ENCODE measurements at places on chromosomes 2 and 18. TPM values are rescaled to one million over a fixed set of nuclear protein-coding genes. Genes with fewer than 3 reads are reported as not detected.

GRCh38 chr2:74887445-74887951 is 53.6 kb downstream of the HK2 start:
- DNase-seq: no peak

DNA sequence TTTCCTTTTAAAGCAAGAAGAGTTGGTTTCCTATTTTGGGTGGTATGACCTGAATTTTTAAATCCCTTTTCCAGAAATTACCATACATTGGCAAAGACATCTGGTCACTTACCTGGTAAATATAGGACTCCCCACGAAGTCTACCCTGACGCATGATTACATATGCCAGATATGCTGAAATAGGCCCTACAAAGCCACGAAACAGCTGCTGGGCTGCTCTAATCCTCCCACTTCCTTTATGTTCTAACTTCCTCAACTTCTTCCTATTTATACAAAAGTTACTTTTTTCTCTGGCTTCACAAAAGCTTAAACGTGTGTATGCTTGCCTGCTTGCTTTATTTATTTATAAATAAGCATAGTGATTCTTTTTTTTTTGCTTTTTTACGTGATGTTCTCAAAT is 186.0 kb upstream of the EPHA4 start:
- DNase-seq: no peak

DNA sequence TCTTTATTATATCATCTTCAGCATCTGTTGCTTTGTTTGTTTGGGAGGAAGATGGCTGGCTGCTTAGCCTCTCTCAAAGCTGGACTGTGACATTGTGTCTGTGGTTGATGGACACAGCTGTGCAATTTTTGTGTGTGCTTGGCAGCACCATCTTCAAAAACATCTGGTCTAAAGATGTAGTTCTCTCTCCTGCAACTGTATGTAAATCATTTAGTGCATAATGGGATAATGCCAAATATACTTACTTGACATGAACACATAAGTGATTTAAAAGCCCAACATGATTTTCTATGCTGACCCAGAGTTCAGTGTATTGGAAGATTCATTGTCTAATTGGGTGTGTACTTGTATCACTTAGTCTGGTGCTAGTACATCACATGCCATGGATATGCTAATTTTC is 112.2 kb downstream of the MAP4K4 start:
- no peak for DNase-seq

- DNase-seq: no peak
Measured at GRCh38 chr2:217058791-217059755, 199.2 kb upstream of the TNP1 start.

Gene FAM124B
- 7.9 TPM for total RNA-seq

Gene CMPK2
- total RNA-seq: 3.3 TPM

Gene LONRF2
- 24.9 TPM for total RNA-seq

Gene PAIP2B
- 6.9 TPM for total RNA-seq

- no peak for DNase-seq
Measured at GRCh38 chr2:188610050-188610444, 318.4 kb downstream of the GULP1 start.

- DNase-seq: no peak
Measured at GRCh38 chr2:189836644-189837043, 52.4 kb downstream of the PMS1 start.

Gene GAREM2
- total RNA-seq: 2.0 TPM

Gene RNU2-63P
- total RNA-seq: not detected

Gene MARCO
- 6.6 TPM for total RNA-seq

Gene KIAA2012
- total RNA-seq: not detected

Gene ST8SIA3
- total RNA-seq: not detected

- DNase-seq: no peak
Measured at GRCh38 chr2:147108548-147108947, 736.3 kb upstream of the ACVR2A start.

DNA sequence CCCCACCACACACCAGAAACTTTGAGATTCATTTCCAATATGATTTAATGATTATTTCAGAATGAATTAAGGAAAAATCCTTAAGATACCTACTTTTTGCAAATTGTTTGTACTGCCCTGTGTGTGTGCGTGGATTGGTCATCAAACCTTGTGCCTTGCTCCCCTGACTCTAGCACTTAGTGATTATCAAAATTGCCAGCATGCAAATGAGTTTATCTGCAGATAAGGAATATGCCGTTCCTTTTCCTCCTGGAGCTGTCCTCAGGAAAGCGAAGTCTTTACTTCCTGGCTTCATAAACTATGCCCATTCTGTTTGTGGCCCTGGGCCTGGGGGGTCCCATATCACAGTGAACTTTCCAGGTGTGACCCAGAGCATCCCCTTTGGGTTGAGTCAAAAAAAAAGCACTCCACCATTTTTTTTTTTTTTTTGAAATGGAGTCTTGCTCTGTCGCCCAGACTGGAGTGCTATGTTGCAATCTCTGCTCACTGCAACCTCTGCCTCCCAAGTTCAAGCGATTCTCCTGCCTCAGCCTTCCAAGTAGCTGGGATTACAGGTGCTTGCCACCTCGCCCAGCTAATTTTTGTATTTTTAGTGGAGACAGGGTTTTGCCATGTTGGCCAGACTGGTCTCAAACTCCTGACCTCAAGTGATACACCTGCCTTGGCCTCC is 11.4 kb downstream of the CHMP1B start:
- DNase-seq: no peak

Gene KIF5C
- 13.3 TPM for total RNA-seq

DNA sequence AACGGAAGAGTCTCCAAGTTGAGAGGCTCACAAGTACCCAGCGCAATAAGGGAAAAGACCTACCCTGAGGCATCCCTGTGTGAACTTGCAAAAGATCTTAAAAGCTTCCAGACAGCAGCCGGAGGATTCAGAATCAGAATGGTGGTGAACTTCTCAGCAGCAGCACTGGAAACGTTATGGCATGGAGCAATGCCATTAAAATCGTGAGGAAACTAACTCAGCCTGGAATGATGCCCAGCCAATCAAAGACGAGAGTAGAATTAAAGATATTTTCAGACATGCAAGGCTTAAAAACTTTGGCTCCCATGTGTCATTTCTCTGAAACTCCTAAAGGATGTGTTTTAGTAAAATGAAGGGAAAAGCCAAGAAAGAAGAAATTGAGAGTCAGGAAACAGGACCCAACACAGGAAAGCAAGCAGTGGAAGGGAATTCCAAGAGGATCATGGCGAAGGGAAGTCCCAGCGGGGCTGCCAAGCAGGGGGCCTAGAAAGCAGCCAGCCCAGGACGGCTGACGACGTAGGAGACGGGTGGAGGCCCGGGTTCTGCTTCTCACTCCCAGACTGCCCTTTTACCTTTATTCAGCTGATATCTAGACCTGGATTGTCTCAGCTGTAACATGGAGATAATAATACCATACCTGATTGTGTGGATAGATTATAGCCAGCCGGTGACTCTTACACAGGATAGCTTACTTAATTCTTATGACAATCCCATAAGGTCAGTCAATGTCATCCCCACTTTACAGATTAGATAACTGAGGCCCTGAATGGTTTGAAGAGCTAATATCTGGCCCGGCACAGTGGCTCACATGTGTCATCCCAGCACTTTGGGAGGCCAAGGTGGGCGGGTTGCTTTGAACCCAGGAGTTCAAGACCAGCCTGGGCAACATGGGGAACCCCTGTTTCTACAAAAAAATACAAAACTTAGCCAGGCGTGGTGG is 92.8 kb downstream of the ASAP2 start:
- DNase-seq: no peak

GRCh38 chr2:64120928-64121327 is 23.3 kb downstream of the PELI1 start:
- no peak for DNase-seq

DNA sequence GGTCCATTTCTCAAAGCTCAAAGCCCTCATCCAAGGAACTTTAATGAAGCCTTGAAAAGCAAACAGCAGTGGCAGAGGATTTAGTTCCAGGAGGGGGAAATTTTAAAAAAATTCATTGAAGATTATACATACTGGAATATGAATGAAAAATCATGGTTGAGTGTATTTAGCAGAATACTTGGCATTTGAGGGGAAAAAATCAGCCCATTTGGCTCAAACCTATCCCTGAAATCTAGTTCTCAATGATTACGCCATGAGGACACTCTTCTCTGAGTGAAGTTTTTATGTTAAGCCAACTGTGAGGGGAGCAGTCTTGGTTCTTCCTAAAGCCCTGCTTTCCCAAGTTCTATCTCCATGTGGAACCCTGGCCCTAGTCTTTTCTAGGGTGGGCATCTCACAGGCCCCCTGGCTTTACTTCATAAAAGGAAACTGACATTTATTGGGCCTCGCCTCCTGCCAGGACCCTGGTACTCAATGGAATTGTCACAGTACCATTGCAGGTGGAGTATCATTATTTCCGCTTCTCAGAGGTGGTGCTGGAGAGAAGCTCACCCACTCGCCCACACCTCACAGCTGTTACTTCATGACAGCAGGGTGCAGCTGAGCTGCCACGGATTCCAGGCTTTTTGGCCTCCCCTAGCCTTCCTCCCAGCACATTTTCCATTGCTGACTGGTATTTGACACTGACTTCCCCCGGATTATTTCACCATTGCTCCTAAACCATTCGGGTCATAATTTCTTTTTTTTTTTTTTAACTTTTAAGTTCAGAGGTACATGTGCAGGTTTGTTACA is 56.8 kb downstream of the NXPH2 start:
- no peak for DNase-seq

GRCh38 chr2:48126162-48126561 is 219.9 kb upstream of the FBXO11 start:
- DNase-seq: no peak

- no peak for DNase-seq
Measured at GRCh38 chr2:228642861-228643260, 461.4 kb upstream of the SPHKAP start.

- DNase-seq: no peak
Measured at GRCh38 chr2:105757433-105757832, 12.7 kb downstream of the NCK2 start.

All from breast epithelium (tissue), 4 donors.